ENCODE measurements at places on chromosomes 13 and 19.
A peak's percentile ranks its signal among the peaks of the same experiment; 100 is the strongest.

DNA sequence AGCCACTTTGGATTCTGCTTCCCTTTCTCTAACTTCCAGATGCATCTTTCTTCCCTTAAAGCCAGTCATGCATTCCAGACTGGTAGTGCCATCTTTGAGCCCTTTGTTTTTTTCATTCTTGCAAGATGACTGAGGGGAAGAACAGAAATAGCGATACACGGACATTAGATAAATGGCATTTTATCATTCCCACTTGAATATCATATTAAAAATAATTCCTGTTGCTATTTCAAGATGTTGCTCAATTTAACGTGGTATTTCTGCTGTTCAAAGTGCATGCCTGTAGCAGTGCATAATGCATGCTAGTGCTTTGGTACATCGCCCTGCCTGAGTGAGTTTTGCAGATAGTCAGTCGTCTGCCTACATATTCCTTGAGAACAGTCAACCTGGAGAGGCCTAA lies 140.6 kb upstream of the FRY start:
- DNase-seq: no peak

- DNase-seq: no peak
These were observed 16.0 kb upstream of the SEMA6B start for GRCh38 chr19:4575267-4576015.

DNA sequence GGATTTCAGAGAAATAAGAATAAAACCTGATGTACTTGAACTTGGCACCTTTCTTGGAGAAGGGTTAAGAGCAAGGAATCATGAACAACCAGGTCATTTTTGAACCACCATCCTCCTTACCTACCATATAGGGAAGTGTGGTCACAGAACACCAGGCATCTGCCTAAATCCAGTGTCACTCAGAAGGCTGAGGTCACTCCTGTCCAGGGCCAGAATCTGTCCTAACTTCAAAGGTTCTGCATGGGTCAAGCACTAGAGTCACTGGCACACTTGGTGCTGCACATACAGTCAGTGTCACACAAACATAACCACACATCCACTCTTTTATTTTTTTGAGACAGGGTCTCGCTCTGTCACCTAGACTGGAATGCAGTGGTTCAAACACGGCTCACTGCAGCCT lies 1.6 kb downstream of the ZNF565 start:
- DNase-seq: no peak

- DNase-seq: no peak
These were observed 71.4 kb downstream of the MIPEP start for GRCh38 chr13:23817830-23818229.

DNA sequence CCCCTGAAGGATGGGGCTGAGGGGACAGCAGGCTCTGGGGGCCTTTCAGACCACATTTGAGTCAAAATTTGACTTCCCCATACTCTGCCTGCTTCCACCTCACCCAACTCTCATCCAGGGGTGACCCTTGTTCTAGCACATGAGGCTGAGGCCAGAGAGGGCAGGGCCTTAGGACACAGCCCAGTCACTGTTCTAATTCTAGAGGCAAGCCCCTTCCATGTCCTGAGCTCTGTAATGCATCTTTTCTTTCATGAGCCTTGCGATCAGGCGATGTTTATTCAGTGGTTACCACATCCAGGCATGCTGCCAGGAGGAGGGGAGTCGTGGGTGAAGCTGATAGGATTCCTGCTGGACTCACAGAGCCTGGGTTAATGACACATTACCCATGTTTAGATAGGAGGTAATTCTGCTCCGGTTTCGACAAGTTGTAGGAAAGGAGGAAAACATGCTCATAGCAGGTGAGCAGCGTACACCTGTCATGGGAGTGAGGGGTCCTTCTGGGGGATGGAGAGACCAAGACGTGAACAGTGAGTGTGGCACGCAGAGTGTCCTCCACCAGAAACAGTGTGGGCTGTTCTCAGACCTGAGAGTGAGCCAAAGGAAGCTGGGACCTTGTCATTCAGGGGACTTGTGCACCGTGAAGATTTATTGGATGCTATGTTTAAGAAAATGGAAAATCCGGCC lies 9.3 kb downstream of the RPS9 start:
- peak; percentile 80 for DNase-seq

DNA sequence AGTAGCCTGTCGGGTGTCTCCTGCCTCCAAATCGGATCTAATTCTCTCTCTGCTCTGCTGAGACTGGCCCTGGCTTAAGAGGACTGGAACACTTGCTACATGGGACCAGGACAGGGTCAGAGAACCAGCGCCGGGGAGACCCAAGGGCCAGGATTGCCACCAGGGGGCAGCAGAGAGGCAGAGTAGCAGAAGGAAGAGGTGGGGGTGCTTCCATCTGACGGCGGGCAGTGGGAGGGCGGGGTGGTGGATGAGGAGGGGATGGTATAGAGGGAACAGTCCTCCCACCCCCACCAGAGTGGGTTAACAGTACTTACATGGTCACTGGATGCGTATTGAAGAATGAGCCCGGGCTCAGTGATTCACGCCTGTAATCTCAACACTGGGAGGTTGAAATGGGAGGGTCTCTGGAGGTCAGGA lies 11.9 kb downstream of the SELENOW start:
- DNase-seq: peak; percentile 56

- no peak for DNase-seq
These were observed 367 bp downstream of the NDUFS7 start for GRCh38 chr19:1384085-1384462.

DNA sequence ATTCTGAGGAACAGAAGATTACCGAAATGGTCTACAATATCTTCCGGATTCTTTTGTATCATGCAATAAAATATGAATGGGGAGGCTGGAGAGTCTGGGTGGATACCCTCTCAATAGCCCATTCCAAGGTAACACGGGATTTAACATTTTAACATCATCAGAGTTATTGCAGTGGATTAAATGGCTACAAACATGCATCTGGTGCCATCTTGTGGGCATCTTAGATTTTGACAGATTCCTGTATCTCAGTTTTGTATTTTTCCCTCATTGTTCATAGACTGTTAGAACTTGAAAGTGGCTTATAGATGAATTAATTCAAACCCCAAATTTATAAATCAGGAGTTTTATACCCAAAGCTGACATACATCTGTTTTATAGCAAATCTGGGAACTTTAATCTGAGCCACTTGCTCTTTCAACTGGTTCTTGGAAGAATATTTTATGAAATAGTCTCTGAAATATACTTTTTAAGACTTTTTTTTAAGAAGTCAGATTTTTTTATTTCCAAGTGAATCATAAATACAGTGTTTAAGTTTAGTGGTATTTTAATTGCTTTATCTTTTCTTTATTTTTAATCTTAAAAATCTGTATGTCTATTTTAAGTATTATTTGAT lies 215.2 kb downstream of the NBEA start:
- DNase-seq: peak; percentile 36

- DNase-seq: peak; percentile 25
These were observed 121.7 kb downstream of the FNDC3A start for GRCh38 chr13:49097374-49097773.

DNA sequence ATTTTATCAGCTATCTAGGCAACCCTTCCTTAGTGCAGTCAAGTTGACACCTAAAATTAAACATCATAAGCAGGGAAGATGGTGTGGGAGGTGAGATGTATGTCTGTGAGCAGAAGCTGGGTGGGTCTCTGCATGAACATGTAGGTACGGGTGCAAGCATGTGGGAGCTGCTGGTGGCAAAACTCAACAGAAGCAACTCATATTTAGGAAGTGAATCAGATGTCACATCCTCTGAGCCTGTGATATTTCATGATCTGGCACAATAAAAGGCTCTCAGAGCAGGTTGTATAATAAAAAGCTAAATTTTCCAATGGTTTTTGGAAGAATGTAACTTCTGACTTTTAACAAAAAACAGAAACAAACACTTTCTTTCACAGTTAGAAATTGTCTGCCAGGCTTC lies 44.4 kb downstream of the C1QTNF9 start:
- DNase-seq: no peak

GRCh38 chr13:78576261-78576660 lies 27.1 kb downstream of the POU4F1 start:
- DNase-seq: no peak

DNA sequence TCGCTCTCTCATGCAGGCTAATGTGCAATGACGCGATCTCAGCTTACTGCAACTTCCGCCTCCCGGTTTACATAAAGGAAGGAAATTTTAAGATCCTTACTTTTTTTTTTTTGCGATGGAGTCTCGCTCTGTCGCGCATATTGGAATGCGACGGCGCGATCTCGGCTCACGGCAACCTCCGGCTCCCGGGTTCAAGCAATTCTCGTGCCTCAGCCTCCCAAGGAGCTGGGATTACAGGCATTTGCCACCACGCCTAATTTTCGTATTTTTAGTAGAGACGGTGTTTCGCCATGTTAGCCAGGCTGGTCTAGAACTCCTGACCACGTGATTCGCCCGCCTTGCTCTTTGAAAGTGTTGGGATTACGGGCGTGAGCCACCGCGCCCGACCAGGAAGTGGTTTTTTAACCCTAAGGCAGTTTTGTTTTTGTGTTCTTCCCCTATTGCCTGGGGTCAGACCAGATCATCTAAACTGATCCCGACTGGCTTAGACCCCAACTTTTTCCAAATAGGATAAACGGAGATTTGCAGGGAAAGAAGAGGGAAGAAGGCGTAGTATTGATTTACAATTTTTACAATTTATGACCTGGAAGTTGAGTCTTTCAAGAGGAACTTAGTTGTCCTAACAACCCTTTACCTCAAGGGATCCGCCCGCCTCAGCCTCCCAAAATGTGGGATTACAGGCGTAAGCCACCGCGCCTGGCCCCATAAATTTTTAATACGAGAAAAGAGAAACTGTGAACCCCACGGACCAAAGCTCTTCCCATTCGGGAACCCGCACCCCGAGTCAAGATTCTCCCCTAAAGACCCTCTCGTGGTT lies 142.0 kb downstream of the ZNF737 start:
- no peak for DNase-seq

- DNase-seq: no peak
These were observed 145.7 kb downstream of the KLF12 start for GRCh38 chr13:73988461-73988860.

- DNase-seq: no peak
These were observed 346.6 kb downstream of the TBC1D4 start for GRCh38 chr13:75135325-75135825.

GRCh38 chr13:32823597-32823996 lies 192.6 kb upstream of the KL start:
- no peak for DNase-seq

DNA sequence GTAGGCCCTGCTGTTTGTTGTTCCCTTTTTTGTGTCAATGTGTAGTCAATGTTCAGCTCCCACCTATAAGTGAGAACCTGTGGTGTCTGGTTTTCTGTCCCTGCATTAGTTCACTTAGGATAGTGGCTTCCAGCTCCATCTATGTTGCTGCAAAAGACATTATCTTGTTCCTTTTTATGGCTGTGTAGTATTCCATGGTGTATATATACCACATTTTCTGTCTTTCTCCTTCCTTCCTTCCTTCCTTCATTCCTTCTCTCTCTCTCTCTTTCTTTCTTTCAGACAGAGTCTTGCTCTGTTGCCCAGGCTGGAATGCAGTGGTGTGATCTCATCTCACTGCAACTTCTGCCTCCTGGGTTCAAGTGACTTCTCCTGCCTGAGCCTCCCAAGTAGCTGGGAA lies 21.0 kb downstream of the CYP2A6 start:
- DNase-seq: no peak

GRCh38 chr13:26967119-26968038 lies 204.2 kb downstream of the USP12 start:
- DNase-seq: no peak

- DNase-seq: peak; percentile 59
These were observed 92.1 kb downstream of the ATP11A start for GRCh38 chr13:112781881-112782361.

GRCh38 chr19:50005428-50005827 lies 19.7 kb downstream of the VRK3 start:
- DNase-seq: no peak

DNA sequence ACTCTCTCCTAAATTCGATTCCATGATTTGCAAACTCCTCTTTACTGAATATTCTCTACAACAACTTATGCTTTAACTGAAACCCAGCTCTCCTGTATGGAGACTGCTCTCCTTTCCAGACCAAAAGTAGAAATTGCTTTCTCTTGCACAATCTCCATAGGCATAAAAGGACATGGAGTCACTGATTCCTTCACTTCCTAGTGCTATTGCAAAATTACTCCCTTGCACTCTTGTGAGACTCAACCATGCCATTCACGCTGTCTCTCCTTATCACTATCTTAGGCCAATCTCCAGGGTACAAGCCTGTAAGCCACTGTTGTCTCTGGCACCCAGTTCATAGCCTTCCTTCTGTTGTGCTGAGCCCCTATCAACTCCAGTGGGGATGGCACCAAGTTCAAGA lies 30.6 kb downstream of the SERPINE3 start:
- no peak for DNase-seq

- no peak for DNase-seq
These were observed 200.4 kb downstream of the DLEU7 start for GRCh38 chr13:50643060-50643459.

- DNase-seq: no peak
These were observed 221.8 kb upstream of the UBL3 start for GRCh38 chr13:30071969-30072817.

DNA sequence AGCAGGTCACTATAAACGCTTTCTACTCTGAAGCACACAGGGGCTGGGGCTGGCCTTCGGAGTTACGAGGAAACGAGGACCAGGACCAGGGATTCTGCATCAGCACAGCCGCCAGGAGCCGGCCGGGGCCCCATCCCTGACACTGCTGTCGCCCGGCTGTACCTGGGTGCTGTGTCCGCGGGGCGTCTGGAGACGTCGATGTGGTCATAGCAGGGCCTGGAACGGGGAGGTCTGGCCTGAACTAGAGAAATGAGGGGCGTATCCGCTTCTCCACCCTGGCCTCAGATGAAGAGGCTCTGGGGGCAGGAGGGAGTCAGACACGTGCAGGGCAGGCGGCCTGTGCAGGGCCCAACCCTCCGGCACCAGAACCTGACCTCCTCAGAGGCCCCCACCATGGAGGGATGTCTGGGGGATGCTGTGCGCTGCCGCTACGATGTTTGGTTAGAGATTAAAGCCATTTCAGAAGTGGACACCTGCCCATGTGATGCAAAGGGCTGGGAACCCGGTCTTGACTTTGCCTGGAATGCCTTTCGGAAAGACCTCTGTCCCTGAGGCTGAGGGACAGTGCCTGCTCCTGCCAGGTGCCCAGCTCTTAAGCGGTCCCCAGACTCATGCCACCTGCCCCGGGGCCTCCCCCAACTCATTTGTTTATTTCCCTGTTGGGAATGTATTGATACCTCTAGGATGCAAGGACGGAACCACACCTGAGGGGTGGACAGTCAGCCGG lies 21.4 kb downstream of the GAS6 start:
- no peak for DNase-seq

- DNase-seq: no peak
These were observed 7.6 kb downstream of the CILP2 start for GRCh38 chr19:19545707-19546106.
